ENCODE measurements at places on chromosomes 2 and 18.

DNA sequence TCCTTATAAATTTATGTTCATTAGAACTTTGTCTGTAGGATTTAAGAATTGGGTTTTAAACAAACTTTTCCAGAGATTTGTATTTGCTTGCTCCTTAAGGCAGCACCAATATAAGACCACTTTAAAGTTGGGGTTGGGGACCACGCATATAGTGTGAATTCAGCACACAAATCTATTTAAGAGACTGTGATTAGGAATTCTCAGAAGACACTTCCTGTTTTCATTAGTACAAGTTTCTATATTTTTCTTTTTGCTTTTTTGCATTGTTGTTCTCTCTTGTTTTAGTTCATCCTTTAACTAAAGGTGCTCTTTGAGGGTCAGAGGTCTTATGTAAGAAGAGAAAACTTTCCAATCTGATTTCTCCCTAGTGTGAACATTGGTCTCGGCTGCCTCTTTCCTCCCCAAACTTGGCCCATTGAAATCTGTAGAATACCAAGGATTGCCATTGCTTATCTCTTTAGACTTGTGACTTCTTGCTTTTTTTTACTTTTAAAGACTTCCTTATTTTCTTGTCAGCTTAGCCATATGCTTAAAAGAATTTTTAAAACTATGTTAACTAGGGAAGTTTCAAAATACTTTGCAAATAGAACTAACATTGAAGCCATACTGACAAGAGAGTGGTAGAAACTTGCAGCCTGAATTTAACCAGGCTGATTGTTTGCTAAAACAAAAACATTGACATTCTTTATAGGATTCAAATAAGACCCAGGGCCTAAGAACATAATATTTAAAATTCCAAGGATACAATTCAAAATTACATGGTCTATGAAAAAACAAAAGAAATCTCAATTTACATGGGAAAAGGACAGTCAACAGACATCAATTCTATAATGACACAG lies 264.1 kb upstream of the FN1 start:
- DNase-seq = no peak

GRCh38 chr2:150137338-150138069 lies 350.0 kb downstream of the RND3 start:
- DNase-seq = no peak

- no peak for DNase-seq
These were observed 78.8 kb upstream of the TFCP2L1 start for GRCh38 chr2:121363632-121364420.

DNA sequence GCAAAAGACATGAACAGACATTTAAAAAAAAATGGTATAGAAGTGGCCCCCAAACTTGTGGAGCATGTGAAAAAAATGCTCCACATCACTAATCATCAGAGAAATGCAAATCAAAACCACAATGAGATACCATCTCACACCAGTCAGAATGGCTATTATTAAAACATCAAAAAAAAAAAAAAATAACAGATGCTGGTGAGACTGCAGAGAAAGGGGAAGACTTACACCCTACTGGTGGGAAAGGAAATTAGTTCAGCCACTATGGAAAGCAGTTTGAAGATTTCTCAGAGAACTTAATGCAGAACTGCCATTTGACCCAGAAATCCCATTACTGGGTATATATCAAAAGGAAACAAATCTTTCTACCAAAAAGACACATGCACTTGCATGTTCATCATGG lies 164.8 kb downstream of the RIT2 start:
- DNase-seq = no peak

GRCh38 chr2:145644820-145645302 lies 1124.9 kb upstream of the ZEB2 start:
- no peak for DNase-seq

GRCh38 chr18:69944436-69944835 lies 3.2 kb downstream of the CD226 start:
- no peak for DNase-seq

DNA sequence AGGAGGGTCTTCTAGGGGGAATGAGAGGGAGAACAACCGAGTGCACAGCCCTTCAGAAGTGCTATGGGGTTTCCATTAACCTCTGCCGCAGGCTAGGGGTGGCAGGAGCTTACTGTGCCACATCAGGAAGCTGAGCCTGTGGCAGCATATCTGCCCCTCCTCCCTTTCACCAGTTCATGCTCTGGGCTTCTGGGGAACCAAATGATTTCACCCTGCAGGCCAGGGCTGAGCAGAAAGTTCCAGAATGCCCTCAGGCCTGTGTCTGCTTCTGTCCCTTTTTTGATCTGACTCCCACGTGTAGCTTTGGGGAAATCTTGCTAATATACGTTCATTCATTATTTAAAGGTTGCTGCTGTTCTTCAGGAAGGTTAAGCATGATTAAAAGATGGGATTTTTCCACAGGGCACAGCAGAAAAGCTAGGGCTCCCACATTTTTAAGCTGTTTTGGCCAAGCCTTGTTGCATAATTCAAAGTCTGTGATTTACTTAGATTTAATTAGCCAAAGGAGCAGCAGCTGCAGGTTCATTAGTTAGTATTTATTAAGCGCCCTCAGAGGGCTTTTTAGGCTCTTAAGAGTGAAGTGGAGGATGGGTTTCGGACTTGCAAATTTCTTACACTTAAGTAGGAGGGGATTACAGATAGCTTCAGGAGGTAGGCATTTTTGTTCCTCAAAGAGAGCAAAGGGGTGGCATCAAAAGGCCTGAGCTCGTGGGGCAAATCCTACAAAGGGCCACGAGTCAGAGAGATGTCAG lies 10.2 kb downstream of the TMEM247 start:
- no peak for DNase-seq

- no peak for DNase-seq
These were observed 148.3 kb downstream of the LAMA3 start for GRCh38 chr18:23837591-23837990.

DNA sequence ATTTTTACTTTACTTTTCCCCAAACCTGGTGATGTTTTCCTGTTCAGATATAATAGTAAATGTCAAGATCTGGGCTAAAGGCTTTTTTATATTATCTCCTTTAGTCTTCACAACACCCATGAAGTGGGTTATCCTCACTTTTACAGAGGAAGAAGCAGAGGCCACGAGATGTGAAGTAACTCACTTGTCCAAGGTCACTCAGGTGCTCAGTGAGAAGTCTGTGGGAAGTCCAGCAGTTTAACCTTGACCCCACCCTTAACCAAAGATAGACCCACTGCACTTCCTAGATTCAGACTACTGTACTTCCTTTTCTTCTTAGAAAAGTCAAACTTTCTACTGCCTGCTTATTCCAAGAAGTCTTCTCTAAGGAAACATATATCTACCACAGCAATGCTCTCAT lies 56.3 kb upstream of the STAT1 start:
- DNase-seq = no peak

DNA sequence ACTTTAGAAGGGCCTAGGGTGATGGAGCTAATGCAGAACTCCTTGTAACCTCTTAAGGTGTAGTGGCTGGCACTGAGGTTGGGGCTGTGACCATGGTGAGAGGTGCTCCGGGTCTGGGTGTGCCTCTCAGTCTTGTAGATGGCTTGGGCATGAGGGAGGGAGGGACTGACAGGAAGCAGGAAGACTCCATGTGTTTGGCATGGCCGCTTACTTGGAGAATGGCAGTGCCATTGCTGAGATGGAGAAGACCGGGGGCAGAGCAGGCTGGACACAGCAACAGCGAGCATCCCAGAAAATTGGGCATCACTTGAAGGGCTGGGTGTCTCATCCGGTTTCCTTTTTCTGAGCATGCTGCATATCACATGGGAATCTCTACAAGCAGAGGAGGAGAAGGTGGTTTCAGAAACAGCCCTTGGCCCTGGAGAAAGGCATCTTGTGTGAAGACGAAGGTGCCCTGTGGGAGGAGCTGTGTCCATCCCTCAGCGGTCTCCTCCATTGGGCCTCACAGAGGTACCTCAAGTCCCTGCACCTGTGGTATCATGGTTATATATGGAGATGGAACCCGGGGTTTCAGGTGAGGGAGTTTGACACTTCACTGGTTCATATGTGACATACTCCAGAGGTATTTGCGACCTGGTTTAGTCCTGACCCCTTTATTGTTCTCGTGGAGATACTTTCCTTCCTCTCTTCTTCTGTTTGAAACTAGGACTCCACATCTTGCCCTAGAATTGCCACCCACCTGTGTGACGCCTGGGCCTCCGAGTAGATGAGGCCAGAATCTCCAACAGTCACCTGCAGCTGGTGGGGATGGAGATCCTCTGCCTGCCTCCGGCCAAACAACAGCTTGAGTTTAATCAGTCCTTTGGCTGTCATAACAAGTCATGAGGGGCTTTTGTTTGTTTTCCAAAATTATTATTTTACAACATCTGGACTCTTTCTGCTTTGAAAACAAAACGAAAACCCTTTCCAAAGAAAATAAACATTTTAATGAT lies 45.6 kb downstream of the INPP4A start:
- no peak for DNase-seq

DNA sequence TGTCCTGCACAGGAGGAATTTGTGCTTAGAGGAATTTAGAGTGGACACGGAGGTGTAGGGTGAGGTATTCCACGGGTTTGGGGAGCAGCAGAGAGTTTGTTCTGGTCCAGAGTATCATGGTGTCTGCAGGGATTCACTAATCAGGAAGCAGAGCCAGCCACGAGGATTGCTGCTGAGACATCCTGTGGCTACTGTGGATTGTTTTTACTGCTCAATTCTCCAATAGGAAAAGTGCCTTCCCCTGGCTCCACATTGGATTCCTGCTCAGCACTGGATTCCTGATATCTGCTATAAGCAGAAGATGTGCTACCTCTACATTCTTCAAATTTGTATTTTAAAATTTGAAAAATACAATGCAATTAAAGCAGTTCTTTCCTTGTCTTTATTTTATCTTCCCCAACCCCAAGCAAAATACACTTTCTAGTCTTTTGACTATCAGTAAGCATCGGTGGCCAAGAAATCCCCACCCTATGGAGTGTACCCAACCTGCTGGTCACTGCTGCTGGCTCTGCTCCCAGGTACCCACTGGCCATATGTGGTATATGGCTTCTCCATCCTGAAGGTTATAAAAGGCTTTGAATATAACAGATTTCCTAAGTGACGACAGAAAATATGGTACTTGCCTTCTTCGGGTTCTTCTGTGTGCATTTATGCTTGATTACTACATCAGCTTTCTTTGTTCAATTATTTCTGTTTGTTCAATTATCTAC lies 1403.0 kb upstream of the NXPH2 start:
- DNase-seq = no peak

DNA sequence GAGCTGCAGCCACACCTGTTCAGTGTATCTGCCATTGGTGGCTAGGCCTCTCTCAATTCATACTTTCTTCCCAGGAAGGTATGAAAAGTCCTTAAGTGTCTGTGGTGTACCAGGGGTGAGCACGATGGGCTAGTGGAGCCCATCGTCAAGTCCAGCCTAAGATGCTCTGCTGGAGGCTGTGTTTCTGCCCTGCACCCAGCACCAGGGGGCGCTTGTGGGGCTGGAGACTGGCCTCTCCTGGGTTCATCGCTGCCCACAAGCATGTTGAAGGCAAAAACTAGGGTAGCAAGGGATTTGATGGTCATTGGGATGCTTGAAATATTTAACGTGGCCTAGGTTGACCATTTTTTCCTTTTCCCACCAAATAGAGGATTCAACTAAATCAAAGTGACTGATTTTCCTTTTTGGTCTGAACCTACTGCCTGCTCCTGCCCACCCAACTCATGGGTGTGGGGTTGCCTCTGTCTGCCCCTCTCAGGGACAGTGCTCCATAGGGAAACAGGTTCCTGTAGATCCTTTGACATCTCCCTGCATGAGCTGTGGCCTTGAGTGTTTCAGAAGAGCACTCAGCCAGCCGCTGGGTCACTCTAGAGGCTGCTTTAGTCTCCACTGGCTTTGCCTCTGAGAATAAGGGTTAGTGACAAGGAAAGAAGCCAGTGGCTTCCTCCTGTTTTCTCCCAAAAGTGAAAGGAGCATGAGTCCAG lies 59.0 kb downstream of the TPGS2 start:
- DNase-seq = no peak

DNA sequence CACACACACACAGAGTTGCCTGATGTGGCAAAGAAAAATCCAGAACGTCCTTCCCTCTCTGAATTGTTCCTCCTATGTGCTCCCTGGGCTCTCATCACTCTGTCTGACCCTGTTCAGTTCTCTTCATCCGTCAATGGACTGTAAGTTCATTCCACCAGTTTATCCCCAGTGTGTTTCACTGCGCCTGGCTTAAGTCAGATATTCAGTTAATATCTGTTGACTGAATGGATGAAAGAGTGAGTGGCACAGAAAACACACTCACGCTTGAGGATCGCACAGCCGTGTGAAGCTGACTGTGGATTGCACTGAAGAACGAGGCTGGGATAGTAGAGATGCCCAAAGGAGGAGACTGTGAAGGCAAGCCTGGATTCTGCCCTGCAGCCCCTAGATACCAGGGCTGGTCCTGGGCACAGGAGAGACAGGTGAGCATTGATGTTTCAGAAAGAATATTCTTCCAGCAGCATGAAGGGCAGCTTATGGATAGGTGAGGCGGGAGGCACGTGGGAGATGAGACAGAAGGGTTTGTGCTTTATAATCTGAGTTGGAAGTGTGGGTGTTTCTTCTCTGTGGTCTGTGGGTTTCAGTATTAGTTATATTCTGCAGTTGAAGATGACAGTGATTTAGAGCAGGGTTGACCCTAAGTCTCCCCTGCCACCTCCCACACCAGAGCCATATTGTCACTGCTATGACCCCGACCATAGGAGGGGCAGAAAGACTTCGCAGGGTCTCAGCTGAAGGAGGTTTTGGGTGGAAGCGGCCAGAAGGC lies 129.9 kb downstream of the SOCS6 start:
- no peak for DNase-seq

- no peak for DNase-seq
These were observed 392.9 kb downstream of the MEIS1 start for GRCh38 chr2:66827851-66828250.

- no peak for DNase-seq
These were observed 63.3 kb upstream of the TMEM182 start for GRCh38 chr2:102698369-102699111.

- DNase-seq = peak; percentile 8
These were observed 114.3 kb downstream of the SPP2 start for GRCh38 chr2:234164493-234165413.

GRCh38 chr2:70258532-70258875 lies 567 bp downstream of the PCYOX1 start:
- DNase-seq = no peak

DNA sequence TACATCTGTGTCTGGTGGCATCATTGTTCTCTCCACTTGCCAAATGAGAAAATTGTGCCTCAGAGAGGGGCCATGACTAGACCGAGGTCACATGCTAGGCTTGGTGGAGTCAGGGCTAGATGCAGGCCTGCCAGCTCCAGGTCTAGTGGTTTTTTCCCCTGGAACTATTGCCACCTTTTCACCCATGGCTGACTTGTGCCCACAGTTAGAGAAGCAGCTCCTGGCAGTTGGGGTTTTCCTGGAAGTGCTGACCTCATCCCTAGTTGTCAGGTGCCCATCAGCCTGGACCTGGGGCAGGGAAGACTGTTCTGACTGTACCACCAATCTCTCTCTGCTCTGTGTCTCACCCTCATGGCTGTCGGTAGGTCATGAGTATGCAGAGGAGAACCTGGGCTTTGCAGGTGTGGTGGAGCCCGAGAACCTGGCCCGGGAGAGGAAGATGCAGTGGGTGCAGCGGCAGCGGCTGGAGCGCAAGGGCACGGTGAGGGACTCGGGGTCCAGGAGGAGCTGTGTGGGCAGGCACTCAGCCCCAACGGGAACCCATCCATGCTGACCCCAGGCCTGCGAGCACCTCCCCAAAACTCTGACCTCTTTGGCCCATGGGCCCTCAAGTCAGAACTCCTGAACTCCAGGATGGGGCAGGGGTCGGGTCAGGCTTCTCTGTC lies 12.4 kb upstream of the CATIP start:
- no peak for DNase-seq

GRCh38 chr2:163856941-163857340 lies 121.1 kb upstream of the FIGN start:
- DNase-seq = no peak

Measured in activated CD8-positive, alpha-beta memory T cell treated with anti-CD3 and anti-CD28 coated beads for 4 hours (primary cell).